ENCODE measurements at places on chromosomes 13 and 19. TPM values are rescaled to one million over a fixed set of nuclear protein-coding genes. Genes with fewer than 3 reads are reported as not detected.

- no peak for DNase-seq
Observed at GRCh38 chr13:82947191-82947621, 935.1 kb downstream of the SLITRK1 start.

- no peak for DNase-seq
Observed at GRCh38 chr13:33999811-34000605, 182.1 kb downstream of the RFC3 start.

Gene TLE6
- 4.4 TPM for total RNA-seq

Gene PGLYRP2
- total RNA-seq, result not detected

Gene A1BG
- total RNA-seq, result 13.3 TPM
